ENCODE measurements at places on chromosomes 5 and 9.

GRCh38 chr9:35758475-35759050, 4.5 kb upstream of the MSMP start:
- no peak for DNase-seq

- no peak for DNase-seq
Observed at GRCh38 chr5:96969366-96969765, 33.5 kb downstream of the LNPEP start.

- DNase-seq: no peak
Observed at GRCh38 chr5:88667496-88668201, 215.3 kb downstream of the MEF2C start.

DNA sequence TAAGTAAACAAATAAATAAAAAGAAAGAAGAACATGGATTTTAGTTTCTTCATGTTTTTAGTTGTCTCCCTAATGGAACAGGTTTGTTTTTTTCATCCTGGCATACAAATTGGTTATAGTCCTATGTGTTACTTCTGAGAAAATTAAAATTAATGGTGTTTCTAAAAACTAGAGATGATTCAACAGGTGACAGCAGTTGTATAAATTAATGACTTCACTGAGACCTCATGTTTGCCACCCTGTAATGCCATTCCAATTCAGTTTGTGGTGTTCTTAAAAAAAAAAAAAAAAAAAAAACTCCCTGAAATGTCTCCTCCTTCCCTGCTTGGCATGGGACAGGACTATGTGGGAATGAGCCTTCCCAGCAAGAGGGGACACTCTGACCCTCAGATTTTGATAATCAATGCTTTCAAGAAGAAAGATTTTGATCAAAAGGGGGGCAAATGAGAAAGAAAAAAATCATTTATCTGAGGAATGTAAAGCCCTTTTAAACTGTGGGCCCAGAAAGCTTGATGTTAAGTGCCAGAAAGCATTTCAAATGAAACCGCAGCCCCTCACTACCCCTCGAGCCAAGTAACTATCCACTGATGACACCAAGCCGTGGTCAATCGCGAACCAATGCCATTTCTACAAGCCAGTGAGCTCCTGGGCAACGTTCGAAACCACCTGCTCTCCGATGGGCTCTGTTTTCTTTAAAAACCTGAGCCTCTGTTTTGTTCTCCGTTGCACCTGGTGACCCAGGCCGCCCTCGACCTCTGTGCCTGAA, 941 bp downstream of the EXD3 start:
- DNase-seq: no peak

All from stimulated activated CD4-positive, alpha-beta T cell treated with anti-CD3 and anti-CD28 coated beads, Interleukin-1b, Interleukin-23, amount 100 ng/mL, for 1 hour (primary cell).